ENCODE measurements at places on chromosomes 1 and 21.

- no peak for DNase-seq
These were observed 46.2 kb downstream of the SH3GLB1 start for GRCh38 chr1:86750530-86750929.

- no peak for DNase-seq
These were observed 22.4 kb upstream of the KIFAP3 start for GRCh38 chr1:170096806-170097340.

GRCh38 chr1:216183454-216183853 lies 239.8 kb downstream of the USH2A start:
- no peak for DNase-seq

DNA sequence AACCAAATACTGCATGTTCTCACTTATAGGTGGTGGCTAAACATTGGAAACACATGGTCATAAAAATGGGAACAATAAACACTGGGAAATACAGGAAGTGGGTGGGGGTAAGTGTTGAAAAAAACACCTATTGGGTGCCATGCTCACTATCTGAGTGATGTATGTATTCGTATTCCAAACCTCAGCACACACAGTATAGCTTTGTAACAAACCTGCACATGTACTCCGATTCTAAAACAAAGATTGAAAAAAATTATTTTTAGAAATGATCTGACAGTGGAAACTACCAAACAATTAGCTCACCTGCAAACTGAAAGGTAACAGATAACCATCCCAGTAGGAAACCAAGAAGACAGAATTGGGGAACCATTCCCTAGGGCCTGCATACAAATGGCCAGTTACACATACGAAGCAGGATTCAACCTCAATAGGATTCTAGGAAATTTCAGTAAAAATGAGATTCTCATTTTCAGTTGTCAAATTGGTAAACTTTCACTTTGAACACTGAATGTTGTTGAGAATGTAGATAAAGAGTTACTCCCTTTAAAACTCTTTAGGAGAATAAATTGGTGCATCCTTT lies 88.1 kb upstream of the LRRC8D start:
- DNase-seq = no peak

DNA sequence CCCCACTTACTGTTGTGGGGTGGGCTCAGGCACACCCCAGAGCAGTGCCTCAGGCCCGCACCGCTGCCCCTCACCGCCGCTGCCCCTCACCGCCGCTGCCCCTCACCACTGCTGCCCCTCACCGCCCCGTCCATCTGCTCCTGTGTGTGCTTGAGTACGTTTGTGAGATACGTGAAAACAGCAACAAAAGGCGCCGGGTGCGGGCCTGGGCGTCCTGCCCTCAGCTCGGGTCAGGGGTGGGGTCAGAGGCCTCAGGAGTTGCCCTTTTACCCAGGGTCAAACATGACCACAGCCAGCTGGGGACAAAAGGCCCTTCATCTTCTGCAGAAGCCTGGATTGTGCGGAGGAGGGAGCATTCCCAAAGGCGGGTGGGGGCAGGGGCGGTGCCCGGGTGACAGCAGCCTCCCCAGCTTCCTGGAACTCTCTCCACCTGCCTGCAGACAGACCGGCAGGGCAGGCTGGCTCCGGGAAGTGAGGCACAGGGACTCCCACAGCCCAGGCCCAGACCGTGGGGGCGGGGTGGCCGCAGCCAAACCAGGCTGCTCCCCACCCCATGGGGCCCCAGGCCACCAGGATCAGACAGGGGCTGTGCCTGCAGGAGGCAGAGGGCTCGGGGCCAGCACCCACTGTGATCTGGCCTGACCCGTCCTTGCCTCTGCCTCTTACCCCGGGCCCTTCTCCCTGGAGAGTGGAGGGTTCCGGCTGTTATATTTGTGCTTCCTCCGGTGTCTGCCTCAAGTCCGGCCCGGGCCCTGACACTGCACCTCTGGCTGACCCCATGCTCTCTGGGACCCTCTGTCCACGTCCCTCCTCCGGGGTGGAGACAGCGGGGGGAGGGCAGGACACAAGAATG lies 2.3 kb upstream of the VWA1 start:
- no peak for DNase-seq

GRCh38 chr1:28480308-28480707 lies 25.5 kb upstream of the RCC1 start:
- DNase-seq = no peak

- DNase-seq = no peak
These were observed 6.1 kb upstream of the GCSAML start for GRCh38 chr1:247542811-247543210.

All from stimulated activated CD8-positive, alpha-beta memory T cell treated with anti-CD3 and anti-CD28 coated beads, Interleukin-15, amount 100 ng/mL, for 4 hours (primary cell).